Karpas-422 (cell line): ENCODE measurements at places on chromosomes 1 and 21.

GRCh38 chr1:161994175-161994668 lies 29.4 kb downstream of the OLFML2B start:
- no peak for DNase-seq
- no peaks in the 10 kb centered on the region for H3K4me1 ChIP-seq
- H3K36me3 ChIP-seq, result no peaks in the 10 kb centered on the region
- H3K27me3 ChIP-seq, result 0 out of 2 replicates have a peak, but pooled peaks cover 4% of the 10 kb centered on the region
- no peak overlapping the region for H3K27ac ChIP-seq

DNA sequence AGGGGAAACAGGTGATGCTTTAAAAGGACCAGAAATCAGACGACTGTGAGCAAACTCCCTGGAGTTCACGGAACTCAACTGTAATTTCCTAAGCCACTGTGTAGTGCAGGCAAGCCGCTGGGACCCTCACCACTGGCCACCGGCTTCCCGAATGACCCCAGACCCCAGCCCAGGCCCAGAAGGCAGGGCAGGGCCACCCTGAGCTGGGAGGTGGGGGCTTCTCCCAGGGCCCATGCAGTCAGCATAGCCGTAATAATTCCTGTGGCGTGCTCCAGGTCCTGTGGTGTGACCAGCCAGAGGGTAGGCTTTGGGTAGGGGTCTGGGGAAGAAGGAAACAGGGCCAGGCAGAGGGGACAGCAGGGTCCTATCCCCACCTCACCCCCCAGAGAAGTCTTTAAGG lies 3.5 kb upstream of the ARF1 start:
- DNase-seq, result no peak
- H3K27ac ChIP-seq, result no peak overlapping the region
- peaks cover 15% of the 10 kb centered on the region for H3K4me1 ChIP-seq
- H3K4me3 ChIP-seq, result no peak overlapping the region
- H3K27me3 ChIP-seq, result no peaks in the 10 kb centered on the region

DNA sequence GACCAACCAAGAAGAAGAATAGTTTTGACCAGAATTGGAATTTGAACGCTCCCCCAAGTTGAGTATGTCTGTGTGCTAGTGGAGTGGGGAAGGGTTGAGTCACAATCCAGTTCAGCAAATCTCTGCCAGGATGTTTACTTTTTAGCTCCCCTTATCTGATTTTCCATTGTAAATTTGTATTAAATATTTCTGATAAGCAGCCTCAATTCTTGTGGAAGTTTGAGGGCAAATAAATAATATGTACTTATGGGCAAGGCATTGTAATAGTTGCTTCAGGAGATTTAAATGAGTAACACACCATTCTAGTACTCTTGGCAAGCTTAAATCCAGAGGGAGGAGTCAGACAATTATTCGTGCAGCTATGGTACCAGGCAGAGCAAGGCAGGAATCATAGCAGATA lies 14.4 kb downstream of the CXADR start:
- no peak overlapping the region for H3K4me3 ChIP-seq
- H3K36me3 ChIP-seq, result no peaks in the 10 kb centered on the region

DNA sequence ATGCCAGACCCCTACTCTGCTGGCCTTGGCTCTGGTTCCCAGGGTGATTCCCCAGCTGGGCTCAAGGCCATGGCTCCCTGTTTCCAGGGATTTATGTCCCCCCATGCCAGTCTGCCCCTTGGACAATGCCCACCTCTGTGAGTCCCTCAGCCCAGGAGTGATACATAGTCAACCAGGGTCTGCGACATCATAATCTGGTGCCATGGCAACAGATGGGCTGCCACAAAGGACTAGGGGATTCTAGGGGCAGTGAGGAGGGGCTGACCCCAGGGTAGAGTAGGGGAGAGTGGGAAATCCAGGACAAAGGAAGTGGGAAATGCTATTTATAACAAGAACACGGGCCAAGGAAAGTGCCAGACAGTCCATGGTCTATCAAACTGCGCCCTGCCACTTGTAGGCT lies 33.8 kb downstream of the LRP8 start:
- H3K36me3 ChIP-seq, result no peaks in the 10 kb centered on the region
- DNase-seq, result no peak
- H3K27me3 ChIP-seq, result no peaks in the 10 kb centered on the region
- H3K4me3 ChIP-seq, result no peak overlapping the region
- peaks cover 23% of the 10 kb centered on the region for H3K4me1 ChIP-seq

- no peak for DNase-seq
- no peak overlapping the region for H3K27ac ChIP-seq
- H3K27me3 ChIP-seq, result no peaks in the 10 kb centered on the region
- no peaks in the 10 kb centered on the region for H3K36me3 ChIP-seq
- H3K4me3 ChIP-seq, result no peak overlapping the region
Measured at GRCh38 chr1:206706298-206706791, 21.6 kb downstream of the MAPKAPK2 start.

DNA sequence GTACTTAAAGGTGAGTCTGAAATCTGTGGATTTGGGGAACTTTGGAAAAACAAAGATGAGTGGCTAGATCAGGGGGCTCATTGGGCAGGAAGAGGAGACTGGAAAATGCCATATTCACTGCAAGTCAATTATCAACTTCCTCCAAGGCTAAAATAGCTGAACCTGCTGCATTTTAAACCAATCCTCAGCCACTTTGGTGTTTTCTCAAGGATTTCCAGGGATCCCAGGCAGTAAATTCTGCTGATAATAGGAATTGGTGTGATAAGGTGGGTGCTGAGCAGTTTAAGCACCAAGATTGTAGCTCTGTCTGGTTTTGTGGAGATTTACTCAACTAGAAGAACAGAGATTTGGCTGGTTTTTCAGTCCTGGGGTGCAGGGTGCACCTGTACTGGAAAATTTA lies 153.9 kb upstream of the CAMK1G start:
- H3K4me3 ChIP-seq, result no peak overlapping the region
- H3K36me3 ChIP-seq, result no peaks in the 10 kb centered on the region
- no peaks in the 10 kb centered on the region for H3K27me3 ChIP-seq
- no peaks in the 10 kb centered on the region for H3K4me1 ChIP-seq

- no peak for DNase-seq
- H3K4me3 ChIP-seq, result no peak overlapping the region
- no peaks in the 10 kb centered on the region for H3K4me1 ChIP-seq
- H3K27me3 ChIP-seq, result no peaks in the 10 kb centered on the region
- no peaks in the 10 kb centered on the region for H3K36me3 ChIP-seq
Measured at GRCh38 chr1:151540982-151541377, 871 bp downstream of the TUFT1 start.

- H3K27me3 ChIP-seq, result no peaks in the 10 kb centered on the region
- DNase-seq, result no peak
- no peak overlapping the region for H3K27ac ChIP-seq
- no peak overlapping the region for H3K4me3 ChIP-seq
- peaks cover 16% of the 10 kb centered on the region for H3K36me3 ChIP-seq
Measured at GRCh38 chr1:207842506-207842905, 68.4 kb downstream of the CD34 start.

DNA sequence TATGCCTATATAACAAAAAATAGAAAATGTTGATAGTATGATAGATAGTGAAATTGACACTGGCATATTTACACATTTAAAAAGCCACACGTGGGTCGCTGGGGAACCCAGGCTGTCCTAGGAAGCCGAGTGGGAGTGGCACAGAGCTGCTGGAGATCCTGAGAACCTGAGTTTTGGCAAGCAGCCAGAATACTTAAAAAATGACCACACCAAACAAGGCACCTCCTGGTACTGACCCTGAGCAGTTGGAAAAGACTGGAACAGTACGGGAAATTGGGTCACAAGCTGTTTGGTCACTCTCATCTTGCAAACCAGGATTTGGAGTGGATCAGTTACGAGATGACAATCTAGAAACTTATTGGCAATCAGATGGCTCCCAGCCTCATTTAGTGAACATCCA lies 111.5 kb downstream of the ZFYVE9 start:
- no peaks in the 10 kb centered on the region for H3K36me3 ChIP-seq
- no peaks in the 10 kb centered on the region for H3K27me3 ChIP-seq
- H3K4me3 ChIP-seq, result no peak overlapping the region
- no peaks in the 10 kb centered on the region for H3K4me1 ChIP-seq
- DNase-seq, result no peak
- no peak overlapping the region for H3K27ac ChIP-seq

DNA sequence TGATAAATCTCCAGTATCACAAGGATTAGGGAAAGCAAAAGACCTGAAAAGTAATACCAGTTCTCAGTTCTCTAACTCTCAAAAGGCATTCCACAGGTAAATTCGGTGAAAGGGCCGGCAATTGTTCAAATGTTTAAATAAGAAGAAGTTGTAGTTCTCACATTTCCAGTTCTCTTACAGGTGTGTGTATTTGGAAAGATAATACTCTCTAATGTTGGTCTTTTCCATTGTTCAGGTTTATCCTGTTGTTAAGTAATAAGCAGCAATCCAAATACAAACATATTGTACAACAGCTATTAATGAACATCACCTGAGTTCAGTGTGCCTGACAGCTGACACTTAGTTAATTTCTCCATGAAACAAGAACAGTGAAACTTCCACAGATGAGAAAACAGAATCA lies 13.2 kb upstream of the PRKAB2 start:
- no peaks in the 10 kb centered on the region for H3K36me3 ChIP-seq
- H3K27ac ChIP-seq, result no peak overlapping the region

DNA sequence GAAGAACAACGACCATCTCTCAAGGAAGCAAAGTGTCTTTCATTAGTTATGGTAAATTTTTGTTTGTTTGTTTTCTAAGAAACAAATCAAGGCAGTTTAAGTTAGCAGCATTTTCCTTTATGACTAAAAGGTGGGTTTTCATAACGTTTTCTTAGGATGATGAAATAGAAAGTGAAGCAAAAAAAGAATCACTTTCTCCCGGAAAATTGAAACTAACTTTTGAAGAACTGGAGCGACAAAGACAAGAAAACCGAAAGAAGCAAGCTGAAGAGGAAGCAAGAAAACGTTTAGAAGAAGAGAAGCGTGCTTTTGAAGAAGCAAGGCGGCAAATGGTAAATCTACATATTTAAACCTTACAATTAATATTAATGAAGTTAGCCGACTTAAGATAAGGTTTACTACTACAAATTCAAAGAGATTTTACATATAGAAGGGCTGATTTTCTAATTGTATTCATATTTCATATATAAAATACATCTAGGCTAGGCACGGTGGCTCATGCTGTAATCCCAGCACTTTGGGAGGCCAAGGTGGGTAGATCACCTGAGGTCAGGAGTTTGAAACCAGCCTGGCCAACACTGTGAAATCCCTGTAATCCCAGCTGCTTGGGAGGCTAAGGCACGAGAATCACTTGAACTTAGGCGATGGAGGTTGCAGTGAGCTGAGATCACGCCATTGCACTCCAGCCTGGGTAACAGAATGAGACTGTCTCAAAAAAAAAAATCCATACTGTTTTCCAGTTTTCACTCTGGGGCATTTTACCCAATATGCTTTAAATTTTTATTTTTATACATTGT lies 38.3 kb downstream of the NEXN start:
- H3K36me3 ChIP-seq, result no peaks in the 10 kb centered on the region
- peak overlapping the region; percentile 41 for H3K4me3 ChIP-seq
- no peak for DNase-seq
- H3K27me3 ChIP-seq, result no peaks in the 10 kb centered on the region
- H3K27ac ChIP-seq, result no peak overlapping the region

DNA sequence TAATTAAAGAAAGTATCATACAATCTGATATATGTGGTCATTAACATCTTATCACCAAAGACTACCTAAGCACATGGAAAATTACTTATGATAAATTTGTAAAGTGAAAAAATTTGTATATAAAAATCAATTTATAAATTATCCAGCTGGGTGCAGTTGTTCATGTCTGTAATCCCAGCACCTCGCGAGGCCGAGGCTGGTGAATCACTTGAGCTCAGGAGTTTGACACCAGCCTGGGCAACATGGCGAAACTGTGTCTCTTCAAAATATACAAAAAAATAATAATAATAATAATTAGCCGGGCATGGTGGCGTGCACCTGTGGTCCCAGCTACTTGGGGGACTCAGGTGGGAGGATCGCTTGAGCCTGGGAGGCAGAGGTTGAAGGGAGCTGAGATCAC lies 82.8 kb upstream of the SYT6 start:
- no peak overlapping the region for H3K27ac ChIP-seq
- DNase-seq, result no peak
- no peaks in the 10 kb centered on the region for H3K27me3 ChIP-seq
- H3K4me3 ChIP-seq, result no peak overlapping the region

GRCh38 chr1:31230378-31230777 lies 9.3 kb downstream of the NKAIN1 start:
- H3K4me1 ChIP-seq, result no peaks in the 10 kb centered on the region
- no peaks in the 10 kb centered on the region for H3K27me3 ChIP-seq
- H3K36me3 ChIP-seq, result no peaks in the 10 kb centered on the region
- H3K4me3 ChIP-seq, result no peak overlapping the region
- DNase-seq, result no peak

DNA sequence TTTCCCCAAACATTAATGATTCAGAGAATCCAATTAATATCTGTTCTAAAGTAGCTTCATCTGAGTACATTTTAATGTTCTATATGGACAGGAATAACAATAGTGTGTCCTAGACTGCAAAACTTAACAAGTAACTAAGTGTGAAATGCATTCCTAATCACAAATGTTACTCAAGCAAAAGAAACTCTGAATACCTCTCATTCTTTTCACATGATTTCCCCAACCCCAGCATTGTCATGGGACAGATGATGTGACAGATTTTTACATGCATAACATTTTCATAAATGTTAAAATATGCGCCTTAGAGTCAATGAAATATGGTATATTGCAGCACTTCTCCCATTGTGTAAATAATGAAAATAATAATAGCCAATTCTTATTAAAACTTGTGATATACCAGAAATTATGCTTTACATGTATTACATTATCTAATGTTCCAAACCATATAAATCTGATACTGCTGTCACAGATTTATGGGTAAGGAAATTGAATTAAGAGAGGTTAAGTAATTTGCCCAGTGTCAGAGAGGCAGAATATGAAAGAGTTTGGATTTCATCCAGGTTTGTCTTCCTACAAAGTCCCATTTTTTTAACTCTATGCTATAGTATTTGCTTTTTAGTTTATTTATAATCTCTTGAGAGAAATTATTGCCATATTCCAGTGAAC lies 269.4 kb downstream of the LRRC7 start:
- DNase-seq, result no peak
- H3K27ac ChIP-seq, result no peak overlapping the region
- no peaks in the 10 kb centered on the region for H3K4me1 ChIP-seq
- no peaks in the 10 kb centered on the region for H3K27me3 ChIP-seq
- H3K4me3 ChIP-seq, result no peak overlapping the region

GRCh38 chr1:100438789-100439188 lies 86.5 kb downstream of the CDC14A start:
- peaks cover 31% of the 10 kb centered on the region for H3K4me1 ChIP-seq
- no peaks in the 10 kb centered on the region for H3K27me3 ChIP-seq
- 0 out of 2 replicates have a peak, but pooled peaks cover 8% of the 10 kb centered on the region for H3K36me3 ChIP-seq
- H3K4me3 ChIP-seq, result no peak overlapping the region

- H3K4me3 ChIP-seq, result no peak overlapping the region
- DNase-seq, result no peak
- H3K4me1 ChIP-seq, result no peaks in the 10 kb centered on the region
- H3K27ac ChIP-seq, result no peak overlapping the region
Measured at GRCh38 chr1:63068626-63069025, 253.7 kb upstream of the FOXD3 start.

DNA sequence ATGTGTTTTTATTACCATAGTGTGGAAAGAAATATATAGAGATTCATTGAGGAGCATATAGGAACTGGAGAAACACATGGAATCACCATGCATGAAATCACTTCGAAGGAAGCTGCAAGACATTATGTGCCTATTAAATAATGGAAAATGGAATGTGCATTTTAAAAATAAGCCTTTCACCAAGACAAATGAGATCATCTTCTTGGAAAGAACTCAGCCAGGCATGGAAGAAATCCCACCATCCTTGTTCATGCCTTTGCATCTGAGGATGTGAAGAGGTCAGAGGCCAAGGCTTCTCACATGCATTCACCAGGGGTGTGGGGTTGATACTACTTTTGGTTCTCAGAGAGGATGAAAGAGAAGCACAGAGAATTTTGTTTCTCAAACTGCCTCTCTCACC lies 50.0 kb downstream of the C1orf198 start:
- no peak overlapping the region for H3K4me3 ChIP-seq
- 0 out of 2 replicates have a peak, but pooled peaks cover 2% of the 10 kb centered on the region for H3K27me3 ChIP-seq
- no peaks in the 10 kb centered on the region for H3K4me1 ChIP-seq
- no peaks in the 10 kb centered on the region for H3K36me3 ChIP-seq
